Activated B cell treated with CpG ODN at 0.5 μM for 24 hours (primary cell): ENCODE measurements at places on chromosomes 5 and 9.

- no peak for DNase-seq
- peak overlapping the region; percentile 51 for H3K27ac ChIP-seq
- peaks cover 27% of the 10 kb centered on the region for H3K4me1 ChIP-seq
- no peaks in the 10 kb centered on the region for H3K27me3 ChIP-seq
- H3K36me3 ChIP-seq, result no peaks in the 10 kb centered on the region
Measured at GRCh38 chr5:65100911-65101631, 332.3 kb downstream of the CWC27 start.

- no peak overlapping the region for H3K27ac ChIP-seq
- H3K4me1 ChIP-seq, result no peaks in the 10 kb centered on the region
- H3K4me3 ChIP-seq, result no peak overlapping the region
- DNase-seq, result no peak
- no peaks in the 10 kb centered on the region for H3K36me3 ChIP-seq
Measured at GRCh38 chr5:25554077-25554476, 909.3 kb upstream of the CDH10 start.

DNA sequence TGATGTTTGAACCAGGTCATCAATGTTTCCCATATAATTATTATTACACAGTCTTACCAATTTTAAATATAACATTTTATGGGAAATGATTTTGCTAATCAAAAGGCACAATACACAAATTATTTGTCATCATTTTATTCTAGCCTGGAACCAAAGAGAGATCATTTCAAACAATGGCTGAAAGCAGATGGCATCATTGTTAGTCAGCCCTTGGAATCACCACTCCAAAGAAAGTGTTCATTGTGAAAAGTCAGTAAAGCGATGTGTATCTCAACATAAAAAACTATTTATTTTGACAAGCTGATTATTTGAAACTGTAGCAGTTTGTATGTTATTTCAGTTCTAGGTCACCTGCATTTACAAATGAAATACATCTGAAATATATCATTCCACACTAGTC lies 1068.7 kb downstream of the CDH12 start:
- no peak for DNase-seq
- no peaks in the 10 kb centered on the region for H3K36me3 ChIP-seq
- no peaks in the 10 kb centered on the region for H3K4me1 ChIP-seq

- no peak for DNase-seq
- H3K27ac ChIP-seq, result no peak overlapping the region
- no peaks in the 10 kb centered on the region for H3K4me1 ChIP-seq
Measured at GRCh38 chr5:74206579-74207550, 433.7 kb downstream of the ENC1 start.

- H3K27me3 ChIP-seq, result no peaks in the 10 kb centered on the region
- no peaks in the 10 kb centered on the region for H3K36me3 ChIP-seq
- no peak overlapping the region for H3K27ac ChIP-seq
- H3K4me1 ChIP-seq, result no peaks in the 10 kb centered on the region
- no peak for DNase-seq
Measured at GRCh38 chr9:78609450-78609849, 312.5 kb downstream of the PSAT1 start.

DNA sequence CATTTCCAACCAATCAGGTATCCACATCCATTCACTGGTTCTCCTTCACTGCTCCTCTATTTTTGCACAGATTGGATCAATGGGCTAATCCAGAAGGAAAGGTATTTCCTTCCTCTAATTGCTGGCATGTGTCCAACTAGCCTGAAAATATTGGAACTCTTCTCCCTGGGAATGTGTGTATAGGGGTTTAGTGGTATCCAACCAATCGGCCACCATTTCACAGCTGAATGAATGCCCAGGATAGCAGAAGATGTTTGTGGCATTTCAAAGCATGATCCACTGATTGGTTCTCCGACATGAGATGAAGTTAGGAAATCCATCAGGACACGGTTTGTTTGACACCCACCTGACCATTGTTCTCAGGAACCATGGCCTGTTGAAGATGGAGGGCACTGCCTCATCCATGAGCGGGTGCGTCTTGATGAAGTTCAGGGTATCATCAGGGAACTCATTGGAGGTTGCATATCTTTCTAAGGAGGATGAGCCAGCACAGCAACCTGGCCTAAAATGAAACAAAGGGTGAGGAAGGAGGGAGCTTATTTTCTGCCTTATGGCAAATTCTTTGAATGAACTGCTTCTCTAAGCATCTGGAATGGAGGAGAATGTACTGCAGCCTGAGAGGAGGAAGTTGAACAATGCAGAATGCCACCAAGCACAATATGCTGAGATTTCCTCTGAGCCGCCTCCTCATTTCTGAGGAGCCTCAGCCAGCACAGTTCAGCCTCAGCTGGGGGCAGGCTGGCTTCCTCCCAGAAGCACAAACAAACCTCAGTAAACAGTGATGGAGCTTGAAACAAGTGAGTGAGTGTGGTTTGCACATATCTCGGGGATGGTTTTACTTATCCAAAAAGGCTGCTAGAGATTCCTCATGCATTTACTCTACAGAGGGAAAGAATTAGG lies 94.6 kb downstream of the SEMA6A start:
- no peak overlapping the region for H3K27ac ChIP-seq
- H3K36me3 ChIP-seq, result peaks cover 19% of the 10 kb centered on the region
- H3K4me1 ChIP-seq, result no peaks in the 10 kb centered on the region
- DNase-seq, result no peak
- H3K4me3 ChIP-seq, result no peak overlapping the region
- no peaks in the 10 kb centered on the region for H3K27me3 ChIP-seq

GRCh38 chr9:79233542-79233941 lies 338.2 kb upstream of the TLE4 start:
- DNase-seq, result no peak
- no peak overlapping the region for H3K27ac ChIP-seq
- H3K4me1 ChIP-seq, result no peaks in the 10 kb centered on the region
- H3K27me3 ChIP-seq, result no peaks in the 10 kb centered on the region
- no peak overlapping the region for H3K4me3 ChIP-seq

DNA sequence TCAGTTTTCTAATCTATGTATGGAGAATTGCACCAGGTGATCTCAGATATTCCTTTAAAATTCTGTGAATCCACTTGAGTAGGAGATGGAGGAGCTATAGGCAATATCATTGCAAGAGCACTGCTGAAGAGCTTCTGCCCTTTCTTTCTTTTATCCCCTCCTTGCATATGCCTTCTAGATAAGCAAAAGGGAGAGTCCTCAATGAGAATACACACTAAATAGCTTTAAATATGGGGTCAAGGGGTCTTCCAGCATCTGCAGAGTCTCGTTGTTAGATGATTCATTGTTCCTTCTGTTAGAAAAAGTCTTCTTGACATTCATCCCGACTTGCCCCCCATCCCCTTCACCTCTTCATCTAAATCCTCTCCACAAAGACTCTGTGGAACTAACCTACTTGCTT lies 156.1 kb downstream of the PIK3R1 start:
- no peak overlapping the region for H3K4me3 ChIP-seq
- H3K36me3 ChIP-seq, result no peaks in the 10 kb centered on the region
- peaks cover 37% of the 10 kb centered on the region for H3K4me1 ChIP-seq
- H3K27ac ChIP-seq, result no peak overlapping the region
- no peak for DNase-seq
- H3K27me3 ChIP-seq, result no peaks in the 10 kb centered on the region

- no peak for DNase-seq
- peak overlapping the region; percentile 66 for H3K4me3 ChIP-seq
- H3K4me1 ChIP-seq, result peaks cover 42% of the 10 kb centered on the region
- peak overlapping the region; percentile 25 for H3K27ac ChIP-seq
- no peaks in the 10 kb centered on the region for H3K36me3 ChIP-seq
- H3K27me3 ChIP-seq, result peaks cover 2% of the 10 kb centered on the region
Measured at GRCh38 chr9:108816037-108816436, 39.7 kb downstream of the ACTL7B start.

- H3K4me3 ChIP-seq, result peak overlapping the region; percentile 75
- no peak for DNase-seq
- peak overlapping the region; percentile 85 for H3K27ac ChIP-seq
- peaks cover 41% of the 10 kb centered on the region for H3K36me3 ChIP-seq
- no peaks in the 10 kb centered on the region for H3K27me3 ChIP-seq
- peaks cover 99% of the 10 kb centered on the region for H3K4me1 ChIP-seq
Measured at GRCh38 chr9:110129425-110129824, 78.5 kb downstream of the C9orf152 start.

DNA sequence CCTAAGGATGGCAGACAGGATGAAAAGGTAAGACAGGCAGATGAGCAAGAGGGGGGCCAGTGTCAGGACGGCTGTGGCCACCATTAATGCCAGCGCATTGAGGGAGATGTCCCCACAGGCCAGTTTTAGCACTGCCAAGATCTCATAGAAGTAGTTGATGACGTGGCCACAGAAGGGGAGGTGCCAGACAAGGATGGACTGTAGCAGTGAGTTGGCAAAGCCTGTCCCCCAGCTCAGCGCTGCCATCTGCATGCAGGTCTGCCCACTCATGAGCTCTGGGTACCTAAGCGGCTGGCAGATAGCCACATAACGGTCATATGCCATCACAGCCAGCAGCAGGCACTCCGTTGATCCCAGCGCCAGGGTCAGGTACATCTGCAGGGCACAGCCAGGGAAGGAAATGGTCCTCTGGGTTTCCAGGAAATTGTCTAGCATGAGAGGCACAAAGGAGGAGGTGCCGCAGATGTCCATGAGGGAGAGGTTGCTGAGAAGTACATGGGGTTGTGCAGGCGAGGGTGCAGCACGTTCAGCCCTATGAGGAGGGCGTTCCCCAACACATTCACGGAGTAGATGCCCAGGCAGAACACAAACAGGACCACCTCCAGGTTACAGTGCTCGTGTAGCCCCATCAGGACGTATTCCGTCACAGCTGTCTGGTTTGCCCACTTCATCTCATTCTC lies 10.8 kb downstream of the OR13J1 start:
- no peak for DNase-seq
- no peaks in the 10 kb centered on the region for H3K36me3 ChIP-seq
- H3K27me3 ChIP-seq, result peaks cover 14% of the 10 kb centered on the region

DNA sequence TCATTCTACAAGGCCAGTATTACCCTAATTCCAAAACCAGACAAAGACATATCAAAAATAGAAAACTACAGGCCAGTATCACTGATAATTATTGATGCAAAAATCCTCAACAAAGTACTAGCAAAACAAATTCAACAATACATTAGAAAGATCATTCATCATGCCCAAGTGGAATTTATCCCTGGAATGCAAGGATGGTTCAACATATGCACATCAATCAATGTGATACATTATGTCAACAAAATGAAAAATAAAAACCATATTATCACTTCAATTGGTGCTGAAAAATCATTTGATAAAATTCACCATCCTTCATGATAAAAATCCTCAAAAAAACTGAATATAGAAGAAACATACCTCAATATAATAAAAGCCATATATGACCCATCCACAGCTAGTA lies 115.2 kb upstream of the SLC27A6 start:
- H3K27ac ChIP-seq, result no peak overlapping the region
- no peak for DNase-seq
- H3K4me3 ChIP-seq, result no peak overlapping the region
- no peaks in the 10 kb centered on the region for H3K27me3 ChIP-seq

- no peaks in the 10 kb centered on the region for H3K27me3 ChIP-seq
- no peak overlapping the region for H3K4me3 ChIP-seq
- H3K36me3 ChIP-seq, result no peaks in the 10 kb centered on the region
- DNase-seq, result no peak
- H3K4me1 ChIP-seq, result no peaks in the 10 kb centered on the region
Measured at GRCh38 chr9:86807367-86807976, 139.8 kb downstream of the GAS1 start.

DNA sequence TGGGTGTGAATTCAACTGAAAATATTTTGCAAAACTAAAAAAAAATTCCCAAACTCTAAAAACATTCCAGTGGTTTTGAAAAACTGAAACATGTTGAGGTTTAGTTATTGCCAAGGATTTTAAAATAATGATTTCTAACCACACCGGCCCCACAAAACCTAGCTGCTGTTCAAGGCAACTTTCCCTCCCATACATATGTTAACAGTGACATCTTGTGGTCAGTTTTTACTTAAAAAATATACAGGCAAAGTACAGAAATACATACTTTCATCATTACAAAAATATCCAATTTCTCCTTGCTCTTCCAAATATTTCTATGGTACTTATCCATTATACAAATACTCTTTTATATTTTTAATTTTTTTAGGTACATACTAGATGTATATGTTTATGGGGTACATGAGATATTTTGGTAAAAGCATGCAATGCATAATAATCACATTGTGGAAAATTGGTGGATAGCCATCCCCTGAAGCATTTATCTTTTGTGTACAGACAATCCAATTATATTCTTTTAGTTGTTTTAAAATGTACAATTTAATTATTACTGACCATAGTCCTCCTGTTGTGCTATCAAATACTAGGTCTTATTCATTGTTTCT lies 34.4 kb upstream of the MRPS30 start:
- no peak overlapping the region for H3K27ac ChIP-seq
- H3K27me3 ChIP-seq, result peaks cover 4% of the 10 kb centered on the region
- H3K4me3 ChIP-seq, result no peak overlapping the region
- H3K36me3 ChIP-seq, result no peaks in the 10 kb centered on the region
- no peak for DNase-seq

DNA sequence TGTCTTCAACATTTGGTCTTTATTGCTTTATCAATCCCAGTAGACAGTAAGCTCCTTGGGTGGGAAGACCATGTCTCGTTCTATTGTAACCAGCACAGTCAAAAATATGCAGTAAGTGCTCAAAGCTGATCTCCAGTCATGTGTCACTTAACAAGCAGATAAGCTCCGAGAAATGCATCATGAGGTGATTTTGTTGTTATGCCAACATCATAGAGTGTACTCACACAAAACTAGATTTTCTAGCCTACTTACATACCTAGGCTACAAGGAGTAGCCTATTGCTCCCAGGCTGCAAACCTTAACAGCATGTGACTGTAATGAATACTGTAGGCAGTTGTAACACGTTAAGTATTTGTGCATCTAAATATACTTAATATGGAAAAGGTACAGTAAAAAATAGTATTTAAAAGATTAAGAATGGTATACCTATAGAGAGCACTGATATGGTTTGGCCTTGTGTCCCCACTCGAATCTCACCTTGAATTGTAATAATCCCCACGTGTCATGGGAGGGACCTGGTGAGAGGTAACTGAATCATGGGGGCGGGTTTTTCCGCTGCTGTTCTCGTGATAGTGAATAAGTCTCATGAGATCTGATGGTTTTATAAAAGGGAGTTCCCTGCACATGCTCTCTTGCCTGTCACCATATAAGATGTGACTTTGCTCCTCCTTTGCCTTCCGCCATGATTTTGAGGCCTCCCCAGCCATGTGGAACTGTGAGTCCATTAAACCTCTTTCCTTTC lies 39.8 kb upstream of the PCSK5 start:
- no peaks in the 10 kb centered on the region for H3K27me3 ChIP-seq
- no peaks in the 10 kb centered on the region for H3K36me3 ChIP-seq
- H3K4me1 ChIP-seq, result no peaks in the 10 kb centered on the region
- H3K27ac ChIP-seq, result no peak overlapping the region
- H3K4me3 ChIP-seq, result no peak overlapping the region

- peaks cover 1% of the 10 kb centered on the region for H3K4me1 ChIP-seq
- H3K4me3 ChIP-seq, result no peak overlapping the region
- no peaks in the 10 kb centered on the region for H3K36me3 ChIP-seq
- DNase-seq, result no peak
Measured at GRCh38 chr9:93231121-93231694, 47.3 kb downstream of the WNK2 start.
